ENCODE measurements at places on chromosomes 1 and 21.

DNA sequence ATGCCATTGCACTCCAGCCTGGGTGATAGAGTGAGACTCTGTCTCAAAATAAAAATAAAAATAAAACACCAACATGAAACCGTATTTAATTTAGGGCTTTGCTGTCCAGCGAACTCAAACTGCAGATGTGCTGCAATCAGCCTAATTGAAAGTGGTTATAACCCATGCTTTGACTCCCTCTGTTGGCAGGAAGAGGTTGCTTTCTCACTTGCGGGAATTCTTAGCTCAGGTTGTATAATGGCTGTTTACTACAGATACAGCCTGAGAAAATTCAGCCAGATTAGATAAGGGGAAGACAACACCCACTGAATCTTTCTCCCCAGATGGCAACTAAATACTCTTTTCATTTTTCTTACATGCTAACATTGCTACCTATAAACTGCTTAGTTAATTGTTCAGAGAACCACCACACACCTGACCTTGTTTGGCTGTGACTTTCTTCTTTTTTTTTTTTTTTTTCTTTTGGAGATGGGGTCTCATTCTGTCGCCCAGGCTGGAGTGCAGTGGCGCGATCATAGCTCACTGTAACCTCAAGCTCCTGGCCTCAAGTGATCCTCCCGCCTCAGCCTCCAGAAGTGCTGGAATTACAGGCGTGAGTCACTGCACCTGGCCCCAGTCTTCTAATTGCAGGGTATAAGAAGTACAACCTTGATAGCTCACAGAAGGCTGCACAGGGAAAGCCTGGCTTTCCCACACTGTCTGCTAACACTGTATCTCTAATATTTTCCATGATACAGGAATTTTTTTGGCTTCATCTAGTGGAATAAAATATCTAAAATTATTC is 34.6 kb downstream of the DNTTIP2 start:
- no peak for DNase-seq

DNA sequence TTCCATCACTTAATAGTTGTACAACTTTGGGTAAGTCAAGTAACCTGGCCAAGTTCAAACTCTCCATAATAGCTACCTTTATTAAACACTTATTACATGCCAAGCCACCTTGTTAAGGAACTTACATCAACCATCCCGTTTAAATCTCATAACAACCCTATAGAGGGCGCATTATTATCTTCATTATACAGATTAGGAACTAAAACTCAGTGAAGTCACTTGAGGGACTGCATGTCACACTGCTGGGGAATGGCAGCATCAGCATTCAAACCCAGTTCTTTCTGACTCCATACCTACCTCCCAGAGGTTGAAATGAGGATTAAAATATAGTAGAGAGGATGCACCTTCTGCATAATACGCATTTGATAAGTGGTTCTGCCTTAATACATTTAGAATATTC is 47.1 kb upstream of the PLA2G2C start:
- DNase-seq, result no peak

GRCh38 chr1:171384496-171384895 is 70.5 kb downstream of the FMO4 start:
- DNase-seq, result no peak

GRCh38 chr1:26697431-26697977 is 1.7 kb downstream of the ARID1A start:
- no peak for DNase-seq

GRCh38 chr21:24115141-24115540 is 1492.1 kb downstream of the MRPL39 start:
- DNase-seq, result no peak

DNA sequence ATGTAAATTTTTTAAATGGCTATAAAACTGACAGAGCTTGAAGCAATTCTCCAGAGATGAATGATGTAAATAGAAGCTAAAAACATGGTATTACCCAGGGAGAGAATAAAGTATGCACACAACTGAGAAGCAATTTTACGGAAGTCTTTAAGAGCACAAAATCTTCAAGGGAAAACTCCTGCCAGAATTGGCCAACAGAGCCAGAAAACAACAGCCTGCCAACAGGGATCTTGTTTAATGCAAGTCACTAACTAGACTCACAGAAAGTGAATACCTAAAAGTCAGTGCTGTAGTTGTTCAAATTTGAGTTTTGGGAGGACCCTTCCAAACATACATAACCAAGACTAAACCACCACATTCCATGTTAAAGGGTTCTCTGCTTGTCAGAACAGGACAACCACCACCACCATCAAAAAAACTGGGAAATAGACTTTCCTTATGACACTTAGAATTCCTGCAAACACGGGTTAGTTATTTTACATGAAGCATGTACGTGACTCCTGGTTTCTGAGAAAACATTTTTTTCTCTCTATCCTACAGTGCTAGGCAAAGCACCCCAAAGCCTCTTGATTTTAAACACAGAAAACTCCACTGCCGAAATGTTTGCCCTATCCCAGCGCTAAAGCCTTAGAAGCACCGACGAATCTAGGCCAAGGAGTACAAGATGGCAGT is 1.6 kb downstream of the EPS15 start:
- no peak for DNase-seq

DNA sequence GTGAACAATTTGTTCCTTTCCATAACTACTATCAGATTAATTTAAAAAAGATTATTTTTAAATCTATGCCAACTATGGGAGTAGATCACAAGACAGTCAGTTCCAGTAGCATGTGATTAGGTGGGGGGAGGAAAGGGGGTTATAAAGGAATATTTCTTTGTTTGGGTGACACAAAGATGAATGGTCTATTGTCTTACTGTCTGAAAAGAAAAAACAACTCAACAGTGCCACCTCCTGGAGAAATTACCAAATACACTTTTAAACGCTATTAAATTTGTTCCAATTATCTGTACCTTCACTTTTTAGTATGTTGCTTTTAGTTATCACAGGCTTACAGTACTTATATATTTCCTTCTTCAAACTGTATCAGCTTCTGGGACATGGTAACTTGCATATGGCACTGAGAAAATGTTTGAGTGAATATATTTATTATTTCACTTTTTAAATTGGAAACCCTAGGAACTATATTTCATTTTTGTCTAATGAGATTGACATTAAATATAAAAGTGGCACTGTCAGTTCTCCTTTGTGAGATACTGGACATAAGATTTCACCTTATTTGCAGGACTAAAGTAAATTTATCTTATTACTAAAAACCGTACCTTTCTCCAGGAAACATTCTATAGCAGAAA is 1.7 kb upstream of the SORT1 start:
- DNase-seq, result no peak

DNA sequence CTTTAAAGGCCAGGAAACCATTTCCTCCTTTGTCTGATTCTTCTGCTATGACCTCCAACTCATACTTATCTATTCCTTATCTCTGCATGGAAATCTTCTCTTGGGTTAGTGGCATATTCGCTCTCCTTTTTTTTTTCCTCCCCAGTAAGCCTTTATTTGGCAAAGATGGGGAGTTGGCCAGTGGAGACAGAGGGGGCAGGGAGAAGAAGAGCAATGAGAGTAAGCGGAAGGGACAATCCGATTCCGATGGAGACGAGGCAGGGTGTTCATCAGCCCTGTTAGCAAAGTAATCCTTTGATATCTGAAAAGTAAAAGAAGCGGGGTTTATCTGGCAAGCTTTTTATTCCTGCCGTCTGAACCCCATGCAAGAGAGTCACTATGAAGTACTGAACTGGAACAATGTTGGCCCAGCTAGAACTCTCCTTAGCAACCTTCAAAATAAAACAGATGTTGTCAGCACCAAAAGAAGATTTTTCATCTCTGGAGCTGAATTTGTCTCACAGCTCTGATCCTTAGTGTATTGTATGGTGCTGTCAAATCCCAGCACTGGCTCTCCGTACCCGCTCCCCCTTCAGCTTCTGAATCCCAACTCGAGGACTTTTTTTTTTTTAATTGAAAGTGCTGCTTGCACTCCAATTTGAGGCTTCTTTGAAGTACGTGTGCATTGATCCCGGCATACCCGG is 40.9 kb downstream of the PTGFRN start:
- DNase-seq, result no peak

- DNase-seq, result no peak
Measured at GRCh38 chr1:98989556-98989907, 15.1 kb downstream of the PLPPR5 start.

DNA sequence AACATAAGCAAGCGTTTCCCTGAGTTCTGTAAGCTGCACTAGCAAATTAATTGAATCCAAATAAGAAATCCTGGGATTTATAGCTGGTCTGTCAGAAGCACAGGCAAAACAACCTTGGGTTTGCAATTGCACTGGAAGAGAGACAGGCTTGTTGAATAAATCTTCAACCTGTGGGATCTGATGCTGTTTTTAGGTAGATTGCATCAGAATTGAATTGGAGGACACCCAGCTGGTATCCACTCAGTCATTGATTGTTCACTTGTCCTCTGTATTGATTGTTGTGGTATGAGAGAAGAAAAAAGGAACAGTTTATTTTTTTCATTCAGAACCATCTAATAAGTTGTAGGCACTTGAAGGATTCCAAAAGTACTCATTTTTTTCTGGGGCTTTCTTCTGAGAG is 497.4 kb downstream of the SIPA1L2 start:
- DNase-seq, result no peak

DNA sequence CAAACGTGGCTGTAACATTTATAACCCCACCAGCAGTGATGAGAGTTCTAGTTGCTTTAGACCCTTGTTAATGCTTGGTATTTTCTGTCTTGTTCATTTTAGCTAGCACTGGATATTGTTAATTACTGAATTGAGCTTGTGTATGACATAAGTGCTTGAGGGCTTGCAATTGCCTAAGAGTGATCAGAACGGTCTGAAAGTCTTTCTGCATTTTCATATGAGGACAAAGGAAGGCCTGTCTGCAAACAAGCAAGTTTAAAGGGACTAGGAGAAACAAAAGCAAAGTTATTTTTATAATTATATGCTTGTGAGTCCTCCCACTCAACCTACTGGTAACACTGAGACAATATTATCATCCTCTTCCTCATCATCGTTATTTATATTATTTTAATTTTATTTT is 305.5 kb upstream of the DUSP10 start:
- DNase-seq, result no peak

- no peak for DNase-seq
Measured at GRCh38 chr1:7783178-7783711, 846 bp upstream of the PER3 start.

- DNase-seq, result no peak
Measured at GRCh38 chr21:33810766-33811165, 104.8 kb downstream of the ATP5PO start.

DNA sequence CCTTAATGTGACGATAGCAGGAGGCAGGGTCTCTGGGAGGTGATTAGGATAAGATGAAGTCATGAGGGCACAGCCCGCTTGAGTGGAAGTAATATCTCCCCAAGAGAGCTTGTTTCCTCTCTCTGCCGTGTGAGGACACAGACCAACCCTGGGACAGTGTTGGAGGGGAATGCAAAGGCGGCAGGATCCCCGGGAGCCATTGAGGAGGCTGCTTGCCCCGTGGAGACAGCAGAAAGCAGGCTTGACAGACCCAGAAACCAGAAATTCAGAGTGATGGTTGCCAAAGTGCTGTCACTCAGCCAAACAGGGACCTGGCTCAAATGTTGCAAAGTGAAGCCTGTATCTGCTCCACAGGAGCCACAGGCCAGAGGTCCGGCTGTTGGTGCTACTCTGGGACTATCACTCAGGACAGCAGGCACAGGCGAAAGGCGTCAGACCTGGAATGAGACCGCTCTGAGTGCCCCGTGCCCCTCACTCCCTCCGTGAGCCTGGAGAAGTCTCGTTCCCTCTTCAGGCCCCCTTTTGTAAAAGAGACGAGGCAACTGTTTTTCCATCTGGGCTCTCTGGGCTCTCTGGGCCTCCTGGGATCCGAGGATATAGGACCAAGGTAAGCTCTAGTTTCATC is 96.6 kb upstream of the VANGL1 start:
- DNase-seq, result no peak

DNA sequence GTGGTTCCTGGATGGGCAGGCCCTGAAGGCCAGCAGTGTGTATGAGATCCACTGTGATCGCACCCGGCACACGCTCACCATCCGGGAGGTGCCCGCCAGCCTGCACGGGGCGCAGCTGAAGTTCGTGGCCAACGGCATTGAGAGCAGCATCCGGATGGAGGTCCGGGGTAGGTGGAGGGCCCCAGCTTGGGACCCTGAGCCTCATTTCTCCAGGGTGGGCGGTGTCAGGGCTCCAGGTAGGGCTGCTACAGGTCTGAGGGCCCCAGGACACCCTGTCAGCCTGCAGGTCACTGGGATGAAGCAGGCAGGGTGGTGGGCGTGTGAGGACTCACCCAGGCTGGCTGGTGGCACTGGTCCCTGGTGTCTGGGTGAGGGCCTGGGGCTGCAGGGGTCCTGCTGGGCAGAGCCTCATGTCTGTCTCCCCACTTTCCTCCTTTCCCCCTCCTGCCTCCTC is 7.8 kb downstream of the OBSCN start:
- no peak for DNase-seq

DNA sequence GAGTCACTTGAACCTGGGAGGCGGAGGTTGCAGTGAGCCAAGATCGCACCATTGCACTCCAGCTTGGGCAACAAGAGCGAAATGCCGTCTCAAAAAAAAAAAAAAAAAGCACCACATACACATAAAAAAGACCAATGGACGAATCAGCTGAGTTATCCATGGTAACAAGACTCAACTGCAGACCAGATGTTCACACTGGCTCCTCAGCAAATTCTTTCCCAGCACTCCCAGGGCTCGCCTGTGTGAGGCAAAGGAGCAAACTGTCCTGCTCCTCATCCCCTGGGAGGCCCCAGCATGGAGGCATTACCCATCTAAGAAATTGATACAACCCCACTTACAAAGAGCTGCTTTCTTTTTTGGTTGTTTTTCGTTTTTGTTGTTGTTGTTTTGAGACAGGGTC is 3.1 kb downstream of the TMEM234 start:
- DNase-seq, result peak; percentile 68

GRCh38 chr1:12525311-12526181 is 92.5 kb downstream of the DHRS3 start:
- DNase-seq, result no peak

- DNase-seq, result no peak
Measured at GRCh38 chr1:91876781-91877573, 9.0 kb downstream of the TGFBR3 start.

DNA sequence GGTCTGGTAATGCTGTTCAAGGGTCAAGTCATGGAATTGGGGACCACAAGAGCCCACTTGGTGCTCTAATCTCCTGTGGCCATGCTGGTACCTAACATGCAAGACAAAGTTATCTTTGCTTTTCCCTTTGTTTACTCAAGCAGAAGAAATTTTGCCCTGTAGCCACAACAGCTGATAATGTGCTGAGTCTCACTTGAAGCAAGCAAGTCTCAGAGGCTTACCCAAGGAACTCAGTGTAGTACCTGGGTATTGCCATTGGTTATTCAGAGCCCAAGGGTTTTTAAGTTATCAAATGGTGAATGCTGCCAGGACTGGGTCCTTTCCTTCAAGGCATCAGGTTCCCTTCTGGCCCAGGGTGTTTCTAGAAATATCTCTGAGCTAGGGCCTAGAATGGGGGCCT is 198.9 kb upstream of the RNPC3 start:
- no peak for DNase-seq

Data from GM04503 (cell line).